NCI-H1048 (cell line): ENCODE measurements at places on chromosomes 1 and 21.

- no peak for DNase-seq
Measured at GRCh38 chr1:63864224-63864641, 90.4 kb downstream of the ROR1 start.

GRCh38 chr1:160030657-160031364 lies 979 bp downstream of the PIGM start:
- no peak for DNase-seq

GRCh38 chr21:44057960-44058651 lies 46.0 kb downstream of the TRAPPC10 start:
- no peak for DNase-seq

GRCh38 chr1:104072915-104073371 lies 323.2 kb downstream of the AMY1C start:
- no peak for DNase-seq

- DNase-seq = no peak
Measured at GRCh38 chr1:169478094-169478672, 7.6 kb downstream of the SLC19A2 start.

GRCh38 chr1:7407980-7408770 lies 362.9 kb upstream of the VAMP3 start:
- DNase-seq = no peak

DNA sequence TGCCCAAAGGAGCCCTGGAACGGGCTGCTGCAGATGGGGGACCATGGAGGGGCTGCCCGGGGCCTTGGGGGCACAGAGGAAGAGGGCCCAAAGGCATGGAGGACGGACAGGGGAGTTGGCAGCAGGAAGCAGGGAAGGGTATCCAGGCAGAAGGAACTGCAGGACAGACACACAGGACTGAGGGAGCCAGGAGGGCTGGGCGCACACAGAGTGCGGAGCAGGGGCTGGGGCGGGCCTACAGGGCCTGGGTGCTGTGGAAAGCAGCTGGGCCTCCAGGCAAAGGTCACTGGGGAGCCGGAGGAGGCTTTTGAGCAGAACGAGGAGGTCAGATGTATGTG lies 28.1 kb downstream of the KRTAP10-1 start:
- DNase-seq = no peak

DNA sequence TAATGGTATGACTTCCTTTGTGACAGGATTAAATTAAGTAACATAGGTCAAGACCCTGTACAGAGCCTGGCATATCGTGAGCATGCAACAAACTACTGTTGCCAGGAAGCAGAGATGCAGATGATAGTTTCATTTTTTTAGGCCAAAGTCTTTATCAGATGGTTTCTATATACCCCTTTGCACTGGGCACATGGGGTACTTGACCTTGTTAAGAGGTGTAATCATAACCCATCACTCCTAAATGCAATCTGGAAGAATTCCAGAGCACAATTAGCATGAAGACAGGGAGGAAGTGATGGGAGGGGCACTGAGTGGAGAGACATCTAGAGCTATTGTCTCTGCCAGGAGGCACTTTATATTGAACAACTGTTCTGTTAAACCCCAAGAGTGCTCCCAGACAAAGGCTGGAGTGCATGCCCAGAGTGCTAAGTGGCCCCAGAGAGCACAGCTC lies 22.1 kb downstream of the ZBTB17 start:
- no peak for DNase-seq

GRCh38 chr21:17679002-17679600 lies 66.4 kb upstream of the BTG3 start:
- DNase-seq = no peak

DNA sequence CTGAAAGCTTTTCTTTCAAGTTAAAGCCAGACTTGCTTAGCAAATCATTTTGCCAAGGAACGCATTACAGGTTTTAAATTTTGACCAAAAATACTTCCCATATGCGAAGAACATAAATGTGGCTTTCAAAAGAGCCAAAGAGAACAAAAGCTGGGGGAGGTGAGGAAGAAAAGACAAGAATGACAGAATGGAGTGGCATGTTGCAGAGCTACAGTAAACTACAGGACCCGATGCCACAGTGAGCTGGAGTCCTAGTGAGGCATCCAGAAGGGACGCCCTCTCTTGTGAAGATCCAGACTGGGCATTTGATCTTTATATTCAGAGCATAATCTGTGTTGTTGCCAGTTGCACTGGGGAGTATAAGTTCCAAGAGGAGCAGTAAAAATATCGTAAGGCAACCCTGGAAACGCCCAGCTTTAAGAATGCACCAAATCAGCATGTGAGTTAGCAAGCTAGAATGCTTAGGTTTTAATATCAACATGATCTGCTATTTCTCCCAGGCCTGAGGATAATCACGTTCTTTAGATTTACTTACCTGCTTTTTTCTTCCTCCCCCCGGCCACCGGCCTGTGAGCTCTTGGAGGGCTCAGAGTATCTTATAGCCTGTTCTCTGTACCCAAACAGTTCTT lies 48.4 kb upstream of the HOOK1 start:
- no peak for DNase-seq

DNA sequence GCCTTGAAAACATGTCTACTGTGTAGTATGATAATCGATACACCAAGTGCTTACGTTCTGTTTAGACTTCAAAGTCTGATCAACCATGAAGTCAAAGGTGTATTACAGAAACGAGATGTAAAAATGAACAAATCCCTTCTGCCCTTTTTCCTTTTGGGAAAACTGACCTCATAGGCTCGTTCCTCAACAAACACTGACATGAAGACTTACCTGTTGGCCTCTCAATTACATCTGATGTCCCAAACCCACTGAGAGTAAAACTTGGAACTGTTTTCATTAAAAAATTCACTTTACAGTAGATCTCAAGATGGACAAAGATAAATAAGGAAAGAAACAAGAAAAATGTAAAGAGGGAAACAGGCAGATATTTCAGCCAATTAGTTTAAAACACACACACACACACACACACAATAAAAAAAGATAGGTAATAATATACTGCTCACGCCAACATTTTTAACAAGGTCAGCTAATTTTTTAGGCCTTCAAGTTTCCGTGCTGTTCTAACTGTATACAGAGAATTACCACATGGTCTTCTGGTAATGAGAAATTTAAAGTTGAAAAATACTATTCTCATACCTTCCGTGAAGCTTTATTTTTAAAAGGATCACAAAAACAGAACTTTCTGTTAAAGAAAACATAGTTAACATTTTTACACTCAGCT lies 2.1 kb downstream of the HMGN1 start:
- no peak for DNase-seq

DNA sequence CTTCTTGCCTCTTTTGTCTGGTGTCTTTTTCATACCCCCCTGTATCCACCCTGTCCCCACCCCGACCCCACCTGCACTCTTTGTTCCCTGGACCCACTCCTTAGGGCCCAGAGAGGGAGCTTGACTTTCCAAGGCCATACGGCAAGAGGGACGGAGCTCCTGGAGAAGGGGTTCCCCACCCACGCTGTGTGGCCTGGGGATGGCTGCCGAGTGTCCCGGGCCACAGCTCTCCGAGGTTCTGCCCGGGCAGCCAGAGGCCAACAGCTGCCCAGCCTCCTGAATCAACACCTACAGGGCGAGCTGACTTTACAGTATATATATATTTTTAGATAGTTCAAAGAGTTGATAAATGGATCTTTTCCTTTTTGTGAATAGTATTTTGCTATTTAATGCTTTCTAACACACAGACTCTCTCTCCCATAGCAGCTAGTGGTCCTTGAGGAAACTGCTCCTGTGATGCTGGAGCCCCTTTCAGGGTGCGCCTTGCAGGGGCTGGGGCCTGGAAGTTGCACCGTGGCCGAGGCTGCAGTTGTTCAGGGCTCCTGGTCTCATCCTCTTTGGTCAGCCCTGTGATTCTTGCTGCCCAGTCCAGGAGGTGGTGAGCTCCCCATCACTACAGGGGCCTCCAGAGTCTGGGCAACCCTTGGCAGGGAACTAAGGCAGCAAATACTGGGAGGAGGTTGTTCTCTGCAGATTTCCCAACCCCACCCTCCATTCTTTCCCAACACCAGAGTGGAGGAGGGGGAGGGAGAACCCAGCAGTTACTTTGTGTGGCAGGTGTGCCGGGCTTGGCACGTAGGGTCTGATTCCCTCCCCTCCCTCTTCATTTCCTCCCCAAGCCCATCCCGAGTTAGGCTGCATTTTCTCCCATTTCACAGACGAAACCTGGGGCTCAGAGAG lies 321.6 kb downstream of the PTPRU start:
- DNase-seq = no peak
